ENCODE measurements at places on chromosomes 7 and 10.

DNA sequence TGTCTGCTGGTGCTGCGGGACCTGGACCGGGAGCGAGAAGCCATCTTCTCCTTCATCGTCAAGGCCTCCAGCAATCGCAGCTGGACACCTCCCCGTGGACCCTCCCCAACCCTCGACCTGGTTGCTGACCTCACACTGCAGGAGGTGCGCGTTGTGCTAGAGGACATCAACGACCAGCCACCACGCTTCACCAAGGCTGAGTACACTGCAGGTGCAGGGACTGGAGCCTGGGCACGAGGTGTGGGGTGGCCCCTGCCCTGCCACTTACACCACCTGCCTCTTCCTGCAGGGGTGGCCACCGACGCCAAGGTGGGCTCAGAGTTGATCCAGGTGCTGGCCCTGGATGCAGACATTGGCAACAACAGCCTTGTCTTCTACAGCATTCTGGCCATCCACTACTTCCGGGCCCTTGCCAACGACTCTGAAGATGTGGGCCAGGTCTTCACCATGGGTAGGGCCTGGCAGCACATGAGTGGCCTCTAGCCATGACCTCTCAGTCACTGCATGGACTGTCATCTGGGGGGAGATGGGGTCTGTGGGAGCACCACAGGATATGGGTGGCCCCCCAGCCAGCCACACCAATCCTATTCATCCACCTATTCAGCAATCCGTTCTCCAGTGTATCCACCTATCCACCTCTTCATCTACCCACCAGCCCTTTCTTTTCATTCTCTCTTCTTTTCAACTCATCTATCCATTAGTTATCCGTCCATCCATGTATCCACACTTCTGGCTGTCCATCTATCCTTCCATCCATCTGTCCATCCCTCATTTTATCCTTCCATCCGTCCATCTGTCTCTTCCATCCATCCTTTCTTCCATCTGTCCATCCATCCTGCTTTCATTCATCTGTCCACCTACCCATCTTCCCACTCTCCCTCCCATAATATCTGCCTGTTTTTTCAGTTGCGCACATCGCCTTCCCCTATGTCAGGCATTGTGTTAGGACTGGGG, 34.5 kb upstream of the VSIR start:
- DNase-seq: no peak

- DNase-seq: peak; percentile 10
Observed at GRCh38 chr7:28536259-28536658, 123.9 kb downstream of the CREB5 start.

GRCh38 chr10:42975558-42976340, 101.1 kb upstream of the RET start:
- no peak for DNase-seq

DNA sequence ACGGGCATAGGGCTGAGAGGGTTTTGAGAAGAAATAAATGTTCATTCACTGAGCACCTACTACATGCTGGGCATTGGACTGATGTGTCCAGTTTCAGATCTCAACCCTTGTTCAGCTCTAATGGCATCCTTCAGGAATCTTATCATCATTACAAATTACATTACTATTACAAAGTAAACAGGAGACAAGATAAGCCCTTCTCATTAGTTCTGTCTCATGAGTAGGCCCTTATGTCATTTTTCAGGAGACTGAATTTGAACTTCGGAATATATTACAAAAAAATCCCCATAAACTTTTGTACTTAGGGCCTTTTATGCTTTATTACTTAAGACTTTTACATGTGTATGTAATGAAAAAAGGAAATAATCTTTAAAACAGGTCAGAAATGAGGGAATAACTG, 289.7 kb downstream of the BAMBI start:
- DNase-seq: no peak

Data from SW 1271 (cell line).